T-helper 17 cell (primary cell): ENCODE measurements at places on chromosomes 5 and 9.

DNA sequence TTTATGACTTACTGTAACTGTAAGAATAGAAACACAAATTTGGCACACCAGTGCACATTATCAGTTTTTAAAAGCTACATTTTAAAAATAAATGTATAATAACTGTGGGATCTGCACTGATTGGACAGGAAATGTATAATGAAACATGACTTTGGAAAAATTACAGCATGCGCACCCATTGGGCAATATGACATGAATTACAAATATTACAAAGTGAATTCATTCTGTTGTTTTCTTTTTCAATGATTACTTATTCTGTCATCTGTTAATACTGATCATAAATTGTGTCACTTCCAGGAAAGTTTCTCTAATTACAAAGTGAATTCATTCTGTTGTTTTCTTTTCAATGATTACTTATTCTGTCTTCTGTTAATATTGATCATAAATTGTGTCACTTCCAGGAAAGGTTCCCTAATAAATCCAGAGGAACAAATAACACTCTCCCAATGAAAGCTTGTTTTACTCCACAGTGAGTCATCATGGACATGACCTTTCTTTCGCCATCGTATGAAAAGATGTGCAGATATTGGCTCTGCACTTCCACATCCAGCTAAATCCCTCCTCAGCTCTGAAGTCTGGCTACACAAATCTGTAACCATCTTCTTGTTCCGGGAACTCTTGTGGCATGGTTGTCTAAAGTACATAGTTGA, 297.0 kb upstream of the HAPLN1 start:
- DNase-seq: no peak

DNA sequence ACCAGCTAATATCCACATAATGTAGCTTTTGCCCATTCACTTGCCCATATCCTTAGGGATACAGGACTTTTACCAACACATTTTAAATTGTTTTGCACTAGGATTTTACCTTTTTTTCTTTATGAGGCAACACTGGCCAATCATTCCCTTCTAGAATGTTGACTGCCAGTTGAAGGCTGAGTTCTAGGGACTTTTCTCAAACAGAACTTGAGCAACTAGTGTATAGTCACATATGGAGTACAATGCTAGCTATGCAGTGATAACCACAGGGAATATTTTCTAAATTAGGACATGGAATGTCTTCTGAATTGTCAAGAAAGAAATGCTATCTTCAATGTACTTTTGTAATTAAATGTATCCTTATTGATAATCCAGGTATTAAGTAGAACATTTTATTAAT, 133.6 kb downstream of the OXCT1 start:
- DNase-seq: no peak

DNA sequence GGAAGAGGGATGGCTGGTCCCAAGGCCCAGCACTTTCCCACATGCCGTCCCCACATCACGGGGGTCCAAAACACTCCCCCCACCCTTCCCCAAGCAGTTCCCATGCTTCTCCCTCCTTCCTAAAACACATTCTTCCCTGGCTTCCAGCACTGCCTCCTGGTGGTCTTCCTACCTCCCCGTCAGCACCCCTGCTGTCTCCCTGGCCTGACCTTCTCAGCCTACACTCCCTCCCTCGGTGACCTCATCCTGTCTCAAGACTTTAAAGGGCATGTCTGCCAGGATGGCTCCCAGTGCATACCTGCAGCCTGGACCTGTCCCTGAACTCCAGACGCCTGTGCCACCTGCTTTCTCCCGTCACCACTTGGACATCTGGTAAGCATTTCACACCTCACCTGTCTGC, 4.3 kb upstream of the NCS1 start:
- DNase-seq: no peak

DNA sequence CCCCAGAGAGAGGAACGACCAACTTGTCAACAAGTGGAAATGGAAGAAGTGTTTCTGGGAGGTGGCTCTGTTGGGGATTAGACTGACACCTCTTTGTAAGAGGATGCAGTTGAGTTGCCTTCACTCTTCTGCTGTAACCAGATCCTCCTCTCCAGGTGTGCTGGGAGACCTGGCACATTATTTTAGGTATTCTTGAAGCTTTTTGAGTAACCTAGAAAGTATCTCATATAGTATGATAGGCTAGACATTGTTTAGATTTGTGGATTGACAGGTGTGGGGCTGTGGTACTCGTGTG, 21.6 kb downstream of the SNX30 start:
- no peak for DNase-seq

DNA sequence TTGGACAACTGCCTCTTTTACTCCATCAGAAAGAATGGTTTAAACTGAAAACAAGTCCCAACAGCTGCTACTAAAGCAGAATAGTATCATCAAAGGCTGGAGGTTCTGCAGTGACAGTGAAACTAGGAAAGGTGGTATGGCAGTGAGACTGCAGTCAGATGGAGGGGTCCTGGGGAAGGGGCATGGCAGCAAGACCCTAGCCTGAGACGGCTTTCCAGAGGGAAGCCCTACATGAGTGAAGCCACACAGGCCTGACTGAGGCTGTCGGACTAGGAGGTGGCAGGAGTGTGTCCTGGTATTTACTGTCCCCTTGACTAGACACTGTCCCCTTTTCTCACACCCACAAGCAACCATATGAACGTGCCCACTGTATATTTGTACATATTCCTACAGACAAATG, 40.4 kb upstream of the IPPK start:
- no peak for DNase-seq

DNA sequence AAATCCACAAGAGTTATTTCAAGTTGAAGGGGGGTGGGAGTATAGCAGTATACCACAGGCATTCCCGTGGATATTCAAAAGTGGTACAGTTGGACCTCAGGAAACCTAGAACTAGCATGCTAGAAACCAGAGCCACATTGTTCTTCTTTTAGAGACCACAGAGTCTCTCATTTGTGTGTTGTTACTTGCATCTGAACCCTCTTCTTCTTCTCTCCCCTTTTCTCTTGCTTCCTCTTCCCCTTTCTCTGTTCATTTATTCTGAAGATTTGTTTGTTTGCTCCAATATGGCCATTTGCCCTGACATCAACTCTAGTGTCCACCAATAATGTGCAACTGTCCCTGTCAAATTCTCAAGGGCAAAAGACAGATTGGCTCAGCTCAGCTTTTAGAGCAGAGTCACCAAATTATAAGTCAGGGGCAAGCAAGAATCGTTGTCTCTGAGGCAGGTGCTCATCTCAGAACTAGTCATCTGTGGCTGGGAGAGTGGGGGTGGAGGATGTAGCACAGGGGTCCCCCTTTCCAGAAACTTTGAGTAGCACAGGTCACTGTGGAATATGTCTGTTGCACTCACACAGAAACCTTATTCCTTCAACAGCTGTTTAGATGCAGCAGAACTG, 321.1 kb downstream of the ARRDC3 start:
- no peak for DNase-seq

- DNase-seq: no peak
Observed at GRCh38 chr5:96714450-96714849, 52.3 kb downstream of the CAST start.

DNA sequence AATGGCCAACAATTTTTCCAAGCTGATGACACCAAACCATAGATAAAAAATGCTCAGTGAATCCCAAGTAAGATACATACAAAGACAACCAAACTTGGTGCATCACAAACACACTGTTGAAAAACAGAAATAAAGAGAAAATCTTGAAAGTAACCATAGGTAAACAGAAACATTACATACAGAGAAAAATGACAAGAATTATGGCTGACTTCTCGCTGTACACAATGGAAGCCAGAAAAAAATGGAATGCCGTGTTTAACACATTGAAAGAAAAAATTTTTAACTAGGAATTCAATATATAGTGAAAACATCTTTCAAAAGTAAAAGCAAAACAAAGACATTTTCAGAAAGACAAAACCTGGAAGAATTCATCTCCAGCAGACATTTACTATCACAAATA, 20.6 kb downstream of the DAP start:
- DNase-seq: no peak

DNA sequence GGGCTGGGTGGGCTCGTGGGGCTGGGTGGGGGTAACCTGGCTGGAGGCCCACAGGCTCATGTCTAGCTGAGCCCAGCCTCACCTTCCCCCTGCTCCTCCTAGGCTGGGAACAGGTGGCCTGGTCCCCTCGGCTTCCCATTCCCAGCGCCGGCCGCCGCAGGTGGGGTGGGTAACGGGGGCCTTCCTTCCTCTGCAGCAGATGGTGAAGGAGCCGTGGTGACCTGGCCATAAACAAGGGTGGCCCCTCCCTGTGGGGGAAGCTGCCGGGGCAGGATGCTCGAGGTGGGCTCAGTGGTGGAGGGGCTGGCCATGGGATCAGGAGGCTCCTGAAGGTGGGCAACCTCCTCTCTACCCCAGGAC, 41.0 kb upstream of the EGFL7 start:
- DNase-seq: no peak

DNA sequence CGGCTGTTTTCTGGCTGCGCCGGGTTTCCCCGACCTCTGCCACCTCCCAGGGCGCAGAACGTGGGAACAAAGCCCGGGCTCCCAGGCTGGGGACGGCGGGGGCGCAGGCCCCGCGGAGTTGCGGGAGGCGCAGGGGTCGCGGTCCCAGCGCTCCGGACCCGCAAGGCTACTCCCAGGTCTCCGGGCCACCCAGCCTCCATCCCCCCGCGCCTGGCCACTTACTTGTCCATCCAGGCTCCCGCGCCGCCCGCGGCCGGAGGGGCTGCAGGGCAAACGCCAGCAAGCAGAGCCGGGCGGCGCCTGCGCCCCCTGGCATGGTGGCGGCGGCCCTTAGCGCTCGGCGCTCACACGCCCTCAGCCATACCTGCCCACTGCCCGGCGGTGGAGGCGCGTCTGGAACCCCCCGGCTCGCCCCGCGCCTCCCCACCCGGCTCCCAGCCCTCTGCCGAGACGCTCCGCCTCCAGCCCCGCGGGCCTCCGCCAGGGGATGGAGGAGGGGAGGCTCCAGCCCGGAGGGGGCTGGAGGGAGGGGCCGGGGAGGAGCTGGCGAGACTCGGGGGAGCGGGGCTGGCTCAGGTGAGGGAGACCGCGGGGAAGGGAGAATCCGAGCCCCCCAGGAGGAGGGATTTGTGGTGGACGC, at the start of gene ADAM19:
Gene ADAM19 (minus strand): TSS at position 395 of the 640 bp plus-strand sequence. CDS start 79 bp downstream, at position 316.
- DNase-seq: peak; percentile 56

GRCh38 chr9:115691693-115692092, 461.9 kb upstream of the PAPPA start:
- no peak for DNase-seq

GRCh38 chr5:157372472-157372822, 87.6 kb upstream of the NIPAL4 start:
- DNase-seq: no peak

DNA sequence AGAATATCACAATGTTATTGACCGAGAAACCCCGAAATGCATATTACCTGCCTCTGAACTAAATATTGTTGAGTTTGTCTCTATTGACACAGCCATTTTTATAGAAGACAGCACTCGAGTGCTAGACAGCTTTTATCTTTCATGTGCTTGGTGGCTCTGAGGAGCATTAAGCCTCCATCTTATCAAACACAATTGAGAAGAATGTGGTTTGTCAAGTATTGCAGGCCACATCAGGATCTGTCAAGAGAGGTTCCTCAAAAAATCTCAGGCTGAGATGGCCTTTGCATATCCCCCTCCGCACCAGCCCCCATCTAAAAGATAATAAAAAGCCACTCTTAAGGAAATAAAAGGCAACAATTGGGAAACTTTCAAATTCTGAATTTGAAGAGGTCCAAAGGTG, 284.8 kb downstream of the DENND1A start:
- no peak for DNase-seq
